ENCODE measurements at places on chromosomes 3 and 15.

GRCh38 chr3:61537366-61537765 is 24.0 kb upstream of the PTPRG start:
- no peak for DNase-seq

DNA sequence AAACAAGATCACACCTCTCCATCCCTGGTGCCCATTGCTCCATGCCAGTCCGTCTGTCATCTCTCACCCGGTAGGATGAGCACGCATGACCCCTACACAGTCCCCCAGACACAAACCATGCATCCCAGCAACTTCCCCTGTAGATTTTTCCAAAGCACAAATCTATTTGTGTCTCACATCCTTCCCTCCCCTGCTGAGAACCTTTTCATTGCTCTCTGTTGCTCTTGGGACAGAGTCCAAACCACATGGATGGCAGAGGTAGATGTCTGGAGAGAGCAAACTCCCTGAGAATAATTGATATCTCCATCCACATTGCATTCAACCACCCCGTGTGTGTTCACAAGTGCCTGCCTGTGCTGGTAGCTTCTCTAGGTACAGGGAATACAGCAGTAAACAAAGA is 29.9 kb upstream of the LRTM1 start:
- DNase-seq = no peak

- no peak for DNase-seq
These were observed 72.5 kb downstream of the MITF start for GRCh38 chr3:69811452-69812401.

- DNase-seq = no peak
These were observed 215.3 kb downstream of the MEIS2 start for GRCh38 chr15:36884936-36885635.
